Stimulated activated CD4-positive, alpha-beta T cell treated with anti-CD3 and anti-CD28 coated beads, Interleukin-4, amount 100 ng/mL, for 48 hours (primary cell): ENCODE measurements at places on chromosomes 7 and 10.

GRCh38 chr7:1787241-1787640, 117.2 kb downstream of the ELFN1 start:
- no peak for DNase-seq

- no peak for DNase-seq
These were observed at the start of gene CALD1 for GRCh38 chr7:134778941-134779740. CALD1 (plus strand) TSS chr7:134779634; CDS start chr7:134867734, 88,100 bp downstream.

- no peak for DNase-seq
These were observed 4.7 kb downstream of the NFE2L3 start for GRCh38 chr7:26156451-26157420.

GRCh38 chr7:158812684-158813083, 16.6 kb downstream of the ESYT2 start:
- no peak for DNase-seq

DNA sequence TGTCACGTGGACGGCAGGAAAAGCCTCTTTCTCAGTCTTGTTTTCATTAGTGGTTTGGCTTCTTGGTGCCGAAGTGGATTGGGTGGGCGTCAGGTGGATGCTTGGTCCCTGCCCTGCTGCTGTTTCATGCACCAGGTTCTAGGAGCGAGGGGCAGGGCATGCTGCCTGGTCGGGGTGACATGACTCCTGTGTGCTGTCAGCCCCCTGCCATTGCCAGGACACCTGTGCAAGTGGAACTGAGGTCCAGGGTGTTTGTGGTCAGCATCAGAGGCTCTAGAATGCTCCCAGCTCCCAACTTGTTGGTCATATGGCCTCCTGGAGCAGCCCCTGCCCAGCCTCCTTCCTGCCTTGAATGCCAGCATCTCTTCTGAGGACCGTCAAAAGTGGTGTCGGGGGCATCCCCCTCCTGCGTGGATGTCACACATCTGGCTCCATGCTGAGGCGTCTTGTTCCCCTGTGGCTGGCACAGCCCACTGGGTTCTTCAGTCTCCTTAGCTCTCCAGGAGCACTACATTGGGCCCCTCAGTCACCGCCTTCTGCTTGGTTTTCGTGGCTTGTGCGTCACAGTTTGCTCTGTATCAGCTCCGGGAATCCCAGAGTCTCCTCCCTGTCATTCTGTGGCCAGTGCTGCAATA, 24.8 kb downstream of the ADCY1 start:
- DNase-seq: no peak

DNA sequence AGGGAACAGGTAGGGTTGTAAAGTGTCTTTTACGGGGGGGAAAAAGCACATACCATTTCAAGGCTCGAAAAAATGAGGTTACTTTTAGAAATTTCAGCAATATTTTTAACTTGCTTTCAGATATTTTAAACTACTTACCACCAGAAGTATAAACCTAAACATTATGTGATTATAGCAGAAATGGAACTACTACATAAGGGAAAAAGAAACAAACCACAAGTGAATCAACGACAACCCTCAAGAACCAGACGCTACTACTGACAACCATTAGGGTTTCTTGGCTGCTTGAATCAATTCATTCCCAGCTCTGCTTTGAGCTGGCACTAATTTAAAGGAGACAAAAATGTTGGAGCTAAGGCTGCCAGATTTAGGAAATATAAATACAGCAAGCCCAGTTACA, 80.1 kb downstream of the ZFAND4 start:
- no peak for DNase-seq

GRCh38 chr10:6702030-6702429, 122.0 kb upstream of the PRKCQ start:
- DNase-seq: no peak

- DNase-seq: no peak
These were observed 25.3 kb downstream of the TNS3 start for GRCh38 chr7:47556511-47557180.

DNA sequence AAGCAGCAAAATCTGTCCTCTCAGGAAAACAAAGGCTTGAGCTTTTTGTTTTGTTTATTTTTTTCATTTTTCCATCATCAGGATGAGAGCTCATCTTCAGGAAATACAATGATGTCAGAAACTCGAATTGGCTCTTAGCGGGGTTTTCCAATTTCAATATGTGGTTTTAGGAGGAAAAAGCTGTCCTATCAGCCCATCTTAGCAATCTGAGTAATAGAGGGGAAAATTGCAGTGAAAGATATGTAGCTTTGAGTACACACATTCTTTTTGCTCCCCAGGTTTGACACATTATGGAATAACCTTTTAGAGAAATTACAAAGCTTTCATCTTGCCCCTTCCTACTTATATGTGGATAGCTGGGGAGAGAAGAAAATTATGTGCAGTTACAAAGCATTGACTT, 113.6 kb upstream of the MYO3A start:
- no peak for DNase-seq
